ENCODE measurements at places on chromosomes 13 and 19. TPM values are rescaled to one million over a fixed set of nuclear protein-coding genes. Genes with fewer than 3 reads are reported as not detected.

ARHGAP35 gene
- 127 TPM for total RNA-seq

MAP2K2 gene
- 148 TPM for total RNA-seq

DNA sequence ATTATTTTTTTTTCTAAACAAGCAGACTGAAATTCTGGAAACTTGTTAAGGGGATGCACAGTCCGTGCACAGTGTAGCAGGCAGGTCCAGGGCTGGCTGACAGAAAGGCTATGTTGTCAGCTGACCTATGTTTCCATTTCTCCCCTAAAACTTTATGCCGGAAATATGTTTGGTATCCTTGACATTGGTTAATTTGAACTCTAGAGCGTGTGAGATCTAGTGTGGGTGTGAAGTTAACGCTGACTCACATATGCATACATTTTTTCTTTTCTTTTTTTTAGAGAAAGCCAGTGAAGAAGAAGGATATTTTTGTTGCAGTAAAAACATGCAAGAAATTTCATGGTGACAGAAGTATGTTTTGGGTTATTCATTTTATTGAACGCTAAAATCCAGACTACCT is 76.6 kb downstream of the B3GLCT start:
- peaks cover 8% of the 10 kb centered on the region for H3K4me1 ChIP-seq
- peaks cover 6% of the 10 kb centered on the region for H3K36me3 ChIP-seq

GRCh38 chr13:99992949-99993351 is 11.4 kb downstream of the ZIC2 start:
- no peak overlapping the region for H3K4me3 ChIP-seq
- H3K36me3 ChIP-seq = no peaks in the 10 kb centered on the region
- peaks cover 17% of the 10 kb centered on the region for H3K4me1 ChIP-seq
- H3K27me3 ChIP-seq = peaks cover 47% of the 10 kb centered on the region
- DNase-seq = no peak

DNA sequence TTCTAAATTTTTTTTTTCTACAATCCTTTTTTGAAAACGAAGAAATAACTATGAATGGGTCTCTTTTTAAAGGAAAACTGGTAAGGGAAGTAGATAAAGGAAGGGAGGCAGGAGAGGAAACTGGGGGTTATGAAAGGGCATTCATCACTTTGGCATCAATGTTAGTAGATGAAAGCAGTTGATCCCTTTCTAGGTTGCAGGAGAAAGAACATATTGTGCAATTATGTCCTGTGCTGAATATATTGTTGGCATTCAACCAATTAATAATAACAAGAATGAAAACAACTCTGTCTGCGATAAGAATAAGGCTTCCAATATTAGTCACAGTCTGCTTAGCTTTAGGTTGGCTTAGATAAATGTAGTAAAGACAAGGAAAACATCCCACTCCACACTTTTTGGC is 796.8 kb upstream of the KLHL1 start:
- H3K27ac ChIP-seq = no peak overlapping the region
- no peak overlapping the region for H3K4me3 ChIP-seq
- no peak for DNase-seq
- H3K4me1 ChIP-seq = no peaks in the 10 kb centered on the region

Data from glutamatergic neuron (in vitro differentiated cells).